ENCODE measurements at places on chromosomes 12 and 14.

DNA sequence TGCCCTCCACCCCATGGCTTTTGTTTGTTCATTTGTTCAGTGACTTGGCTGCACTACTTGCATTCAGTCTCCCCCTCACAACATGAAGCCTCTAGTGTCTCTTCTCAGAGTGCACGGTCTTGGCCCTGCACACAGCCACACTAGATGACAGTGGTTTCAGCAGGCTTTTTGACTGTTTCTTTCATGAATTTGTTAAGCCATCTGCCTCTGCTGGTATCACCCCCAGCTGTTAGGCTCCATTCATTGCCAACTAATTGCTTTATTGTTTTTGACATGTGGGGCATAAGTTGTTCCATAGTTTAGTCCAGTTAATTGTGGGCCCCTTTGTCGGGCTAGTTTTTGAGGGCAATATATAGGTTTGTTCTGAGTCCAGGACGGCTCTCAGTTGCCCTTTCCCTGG lies 18.8 kb downstream of the OS9 start:
- no peak for DNase-seq

DNA sequence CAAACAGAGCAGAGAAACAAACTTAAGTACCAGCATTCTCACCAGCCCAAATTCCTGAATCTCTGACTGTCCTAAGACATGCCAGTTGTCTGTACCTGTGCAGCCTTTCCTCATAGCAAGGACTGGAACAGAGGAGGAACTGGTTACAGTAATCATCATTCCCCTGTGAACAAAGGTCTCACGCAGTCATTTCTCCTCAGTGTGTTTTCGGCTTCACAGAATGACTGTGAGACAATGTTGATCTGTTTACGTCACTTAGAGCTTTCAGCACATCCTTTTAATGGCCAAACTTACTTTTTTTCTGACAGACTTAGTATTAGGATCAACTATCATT lies 169.0 kb downstream of the FBXL14 start:
- no peak for DNase-seq

- no peak for DNase-seq
Measured at GRCh38 chr14:94391281-94391975, 3.0 kb upstream of the SERPINA1 start.

- DNase-seq = no peak
Measured at GRCh38 chr14:62682208-62682607, 363.1 kb downstream of the KCNH5 start.

GRCh38 chr12:124390442-124391097 lies 95.7 kb downstream of the RFLNA start:
- DNase-seq = no peak

GRCh38 chr14:39614297-39614923 lies 182.2 kb upstream of the FBXO33 start:
- no peak for DNase-seq

- DNase-seq = no peak
Measured at GRCh38 chr12:24297516-24297915, 348.0 kb upstream of the SOX5 start.

Measured in Jurkat, Clone E6-1 (cell line).